HFF-Myc (cell line): ENCODE measurements at places on chromosomes 1 and 21.

DNA sequence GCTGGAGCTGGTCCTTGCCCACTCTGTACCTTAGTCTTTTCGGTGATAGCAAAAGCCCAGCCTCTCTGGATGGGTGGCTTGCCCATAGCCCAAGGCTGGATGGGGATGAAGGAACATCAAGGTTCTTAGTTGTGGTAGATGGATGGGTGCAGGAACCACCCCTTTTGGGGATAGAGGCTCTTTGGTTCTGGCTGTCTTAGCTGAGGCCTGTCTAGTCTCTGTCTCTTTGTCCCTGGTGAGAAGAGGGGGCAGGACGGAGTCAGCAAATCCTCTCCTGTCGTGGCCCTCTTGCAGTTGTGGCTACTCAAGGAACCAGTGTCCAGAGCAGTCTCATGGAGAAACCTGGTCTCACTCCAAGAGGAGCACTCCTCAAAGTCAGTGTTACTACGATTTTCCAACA is 8.5 kb downstream of the VANGL2 start:
- DNase-seq: no peak

DNA sequence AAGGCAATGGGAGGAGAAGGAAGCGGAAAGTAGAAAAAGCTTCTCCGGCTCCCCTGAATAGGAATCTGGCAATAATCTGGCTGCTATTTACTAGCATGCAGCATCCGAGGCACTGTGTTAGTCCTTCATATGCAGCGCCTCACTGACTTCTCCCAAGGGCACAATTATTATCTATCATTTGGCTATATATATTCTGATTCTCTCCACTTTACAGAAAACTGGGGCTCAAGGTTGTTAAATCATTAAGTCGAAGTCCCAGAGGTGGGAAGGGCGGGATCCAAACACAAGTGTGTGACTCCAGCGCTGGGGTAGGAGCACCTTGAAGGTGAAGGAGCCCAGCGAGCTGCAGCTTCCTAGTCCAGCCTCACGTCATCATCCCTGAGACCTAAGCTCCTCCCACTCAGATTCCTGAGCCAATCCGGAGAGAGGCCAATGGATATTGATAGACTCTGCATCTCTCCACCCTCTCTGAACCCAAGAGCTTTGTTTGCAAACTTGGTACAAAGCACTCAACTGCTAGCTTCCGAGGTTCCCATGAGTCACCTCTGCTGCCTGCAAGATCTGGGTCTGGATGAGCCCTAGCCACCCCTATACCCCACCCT is 16.6 kb upstream of the EYA3 start:
- DNase-seq: no peak

GRCh38 chr1:24955161-24955560 is 25.1 kb upstream of the RUNX3 start:
- no peak for DNase-seq

GRCh38 chr1:236066828-236067386 is 2.0 kb upstream of the NID1 start:
- no peak for DNase-seq

- DNase-seq: no peak
Measured at GRCh38 chr1:114088392-114089299, 65.0 kb downstream of the SYT6 start.

DNA sequence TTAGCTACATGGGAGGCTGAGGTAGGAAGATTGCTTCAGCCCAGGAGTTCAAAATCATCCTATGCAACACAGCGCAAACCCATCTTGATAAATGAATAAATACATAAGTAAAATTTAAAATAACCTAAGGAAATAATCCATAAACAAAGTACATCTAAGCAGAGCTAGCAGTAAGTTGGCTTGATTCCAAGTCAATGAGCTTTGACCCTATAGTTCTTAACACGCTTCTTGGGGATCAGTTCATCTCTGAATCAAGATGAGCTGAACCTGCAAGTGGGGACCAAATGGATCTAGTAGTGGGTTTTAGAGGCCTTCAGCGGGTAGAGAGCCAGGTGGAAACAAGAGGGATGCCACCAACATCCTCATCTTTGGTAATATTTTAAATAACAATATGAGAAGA is 31.5 kb upstream of the PHGDH start:
- no peak for DNase-seq

GRCh38 chr1:204446413-204447111 is 34.9 kb upstream of the PPP1R15B start:
- DNase-seq: no peak

GRCh38 chr1:54347955-54348699 is 58.1 kb downstream of the SSBP3 start:
- no peak for DNase-seq

DNA sequence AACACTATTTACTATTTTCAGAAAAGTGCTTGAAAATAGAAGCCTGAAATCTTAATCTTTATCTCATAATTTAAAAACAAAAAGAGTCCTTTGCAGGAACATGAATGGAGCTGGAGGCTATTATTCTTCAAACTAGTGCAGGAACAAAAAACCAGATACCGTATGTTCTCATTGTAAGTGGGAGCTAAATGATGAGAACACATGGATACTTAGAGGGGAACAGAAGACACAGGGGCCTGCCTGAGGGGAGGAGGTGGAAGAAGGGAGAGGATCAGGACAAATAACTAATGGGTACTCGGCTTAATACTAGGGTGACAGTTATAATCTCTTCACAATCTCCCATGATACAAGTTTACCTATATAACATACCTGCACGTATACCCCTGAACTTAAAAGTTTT is 176.3 kb downstream of the SDCCAG8 start:
- no peak for DNase-seq

DNA sequence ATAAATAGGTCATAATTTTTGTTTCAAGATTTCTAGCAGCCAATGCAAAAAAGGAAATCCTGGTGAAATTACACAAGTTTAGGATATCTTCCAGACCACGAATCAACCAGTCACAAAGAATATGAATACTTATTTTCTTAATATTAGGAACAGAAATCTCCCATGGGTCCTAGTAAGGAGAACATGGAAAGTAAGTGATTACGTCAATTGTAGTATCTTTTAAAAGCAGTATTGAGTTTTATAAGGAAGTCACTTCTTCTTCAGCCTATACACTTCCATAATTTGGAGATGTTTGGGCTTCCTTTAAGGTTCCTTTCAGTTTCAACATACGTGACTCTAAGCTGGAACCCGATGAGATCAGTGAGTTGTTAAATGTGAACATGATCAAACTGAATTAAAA is 534.5 kb downstream of the USP25 start:
- no peak for DNase-seq

GRCh38 chr1:107670397-107671040 is 294.5 kb downstream of the VAV3 start:
- DNase-seq: no peak

GRCh38 chr1:80050523-80050922 is 1044.0 kb upstream of the ADGRL4 start:
- no peak for DNase-seq

GRCh38 chr1:225762002-225762441 is 15.6 kb upstream of the SRP9 start:
- no peak for DNase-seq

DNA sequence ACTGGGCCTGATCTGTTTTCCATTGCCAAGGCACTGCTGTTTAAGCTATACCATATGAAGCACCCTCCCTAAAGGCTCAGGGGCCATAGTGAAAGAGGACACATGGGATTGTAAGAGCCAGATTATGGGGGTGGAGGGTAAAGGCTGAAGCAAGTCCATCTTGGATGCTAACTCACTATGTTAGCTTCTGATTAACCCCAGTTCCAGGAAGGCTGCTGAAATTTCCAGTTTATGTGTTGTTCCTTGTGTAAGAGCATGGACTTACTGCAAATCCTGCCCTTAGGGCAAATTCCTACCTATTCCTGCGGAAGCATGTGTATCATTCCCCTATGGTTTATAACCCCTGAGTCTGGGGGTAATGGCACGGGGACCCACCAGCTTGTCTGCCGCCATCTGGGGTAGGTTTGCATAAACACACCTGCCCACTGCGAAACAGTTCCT is 91.8 kb upstream of the SERBP1 start:
- DNase-seq: no peak

DNA sequence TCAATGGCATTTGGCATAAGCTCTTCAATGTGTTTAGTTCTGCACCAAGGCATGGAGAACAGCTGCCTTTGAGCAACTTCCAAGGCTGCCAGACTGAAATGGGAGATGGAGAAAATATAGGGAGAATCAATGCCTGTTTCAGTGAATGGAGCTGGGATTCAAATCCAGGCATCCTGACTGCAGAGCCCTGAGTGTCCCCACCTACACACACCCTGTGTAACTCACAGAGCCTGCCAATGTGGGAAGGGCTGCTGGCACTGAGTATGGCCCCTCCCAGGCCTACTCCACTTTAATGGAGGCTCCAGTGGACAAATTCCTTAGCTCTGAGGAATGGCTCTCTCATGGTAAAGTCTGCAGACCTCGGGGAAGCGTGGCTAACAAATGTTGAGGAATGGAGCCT is 145.6 kb upstream of the TNR start:
- no peak for DNase-seq

DNA sequence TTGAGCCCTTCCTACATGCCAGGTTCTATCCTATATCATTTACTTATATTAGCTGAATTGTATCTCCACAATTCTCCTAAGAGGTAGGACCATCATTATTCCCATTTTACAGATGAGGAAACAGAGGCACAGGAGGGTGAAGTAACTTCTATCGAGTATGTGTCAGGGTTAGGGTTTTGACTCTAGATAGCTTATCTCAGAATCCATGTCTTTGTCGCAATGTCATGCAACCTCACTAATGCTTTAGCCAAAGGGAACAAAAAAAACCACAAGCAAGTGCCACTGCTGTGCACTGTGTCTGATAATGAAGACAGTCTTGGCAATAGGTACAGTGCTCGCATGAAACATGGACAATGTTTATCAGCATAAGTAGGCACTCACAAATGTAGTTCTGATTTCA is 95.4 kb upstream of the CLDN14 start:
- DNase-seq: no peak

DNA sequence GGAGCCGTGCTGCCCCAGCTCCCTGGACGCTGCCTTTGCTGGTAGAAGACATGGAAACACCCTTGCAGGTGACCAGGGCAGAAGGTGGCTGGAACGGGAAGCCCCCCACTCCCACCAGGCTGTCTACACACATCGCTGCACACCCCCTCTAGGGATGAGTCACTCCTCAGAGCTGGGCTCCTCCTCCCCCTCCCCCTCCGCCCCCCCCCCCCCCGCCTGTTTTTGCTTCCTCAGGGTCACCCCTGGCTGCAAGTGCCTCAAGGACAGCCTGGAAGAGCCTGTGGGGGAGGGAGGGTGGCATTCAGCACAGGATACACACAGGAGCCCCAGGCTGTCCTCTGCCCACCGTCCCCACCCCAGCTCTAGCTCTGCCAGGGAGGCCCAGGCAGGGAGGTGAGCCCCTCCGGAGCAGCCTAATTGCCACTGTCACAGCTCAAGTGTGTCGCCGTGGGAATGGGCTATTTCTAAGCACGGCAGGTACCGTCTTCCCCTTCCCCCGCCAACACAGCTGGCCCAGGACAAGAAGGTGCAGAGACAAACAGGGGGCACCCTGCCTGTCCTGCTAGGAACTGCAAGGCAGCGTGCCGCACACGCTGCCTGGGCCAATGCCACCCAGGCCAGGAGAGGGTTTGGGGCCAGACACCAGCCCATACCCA is 2.5 kb downstream of the FNDC10 start:
- no peak for DNase-seq

DNA sequence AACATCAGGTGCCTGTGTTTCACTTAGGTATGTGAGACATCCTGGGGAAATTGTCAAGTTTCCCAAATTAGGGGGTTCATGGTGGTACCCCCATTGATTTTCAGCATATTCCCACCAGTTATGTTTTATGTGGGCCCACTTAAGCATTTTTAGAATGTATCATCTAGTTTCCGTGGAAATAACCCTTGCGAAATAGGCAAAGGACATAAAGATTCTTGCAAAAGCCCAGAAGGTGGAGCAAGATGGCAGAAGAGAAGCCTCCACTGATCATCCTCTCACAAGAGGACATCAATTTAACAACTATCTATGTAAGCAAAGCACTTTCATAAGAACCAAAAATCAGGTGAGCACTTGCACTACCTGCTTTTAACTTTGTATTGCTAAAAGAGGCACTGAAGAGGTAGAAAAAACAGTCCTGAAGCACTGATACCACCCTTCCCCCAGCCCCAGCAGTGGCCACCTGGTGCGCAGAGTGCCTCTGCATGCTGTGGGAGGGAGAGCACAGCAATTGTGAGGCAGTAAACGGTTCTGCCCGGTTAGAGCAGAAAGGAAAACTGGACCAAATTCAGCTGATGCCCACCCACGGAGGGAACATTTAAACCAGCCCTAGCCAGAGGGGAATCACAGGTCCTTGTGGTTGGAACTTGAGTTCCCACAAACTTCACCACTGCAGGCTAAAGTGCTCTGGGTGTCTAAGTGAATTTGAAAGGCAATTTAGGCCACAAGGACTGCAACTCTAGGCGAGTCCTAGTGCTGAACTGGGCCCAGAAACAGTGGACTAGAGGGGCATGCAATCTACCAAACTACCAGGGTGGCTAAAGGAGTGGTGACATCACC is 23.2 kb downstream of the MCOLN2 start:
- no peak for DNase-seq

- DNase-seq: no peak
Measured at GRCh38 chr1:200985481-200985880, 38.0 kb downstream of the KIF21B start.

GRCh38 chr1:7470904-7471638 is 300.0 kb upstream of the VAMP3 start:
- DNase-seq: peak; percentile 95

DNA sequence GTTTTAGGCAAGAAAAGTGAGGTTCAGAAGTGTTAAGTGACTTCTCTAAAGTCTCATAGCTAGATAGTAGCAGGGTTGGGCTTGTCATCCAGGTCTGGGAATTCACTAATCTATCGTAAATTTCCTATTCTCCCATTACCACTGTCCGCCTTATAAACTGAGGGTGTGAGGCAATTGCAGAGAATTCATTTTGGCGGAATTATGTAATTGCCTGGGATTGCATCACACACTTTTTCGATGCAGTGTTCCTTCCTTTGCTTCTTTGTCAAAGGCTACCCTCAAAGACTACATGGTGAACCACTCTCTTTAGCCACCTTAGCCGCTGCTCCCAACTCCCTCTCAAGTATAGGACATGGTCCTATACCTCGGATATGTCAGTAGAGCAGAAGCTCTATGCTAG is 19.1 kb downstream of the SELP start:
- no peak for DNase-seq

DNA sequence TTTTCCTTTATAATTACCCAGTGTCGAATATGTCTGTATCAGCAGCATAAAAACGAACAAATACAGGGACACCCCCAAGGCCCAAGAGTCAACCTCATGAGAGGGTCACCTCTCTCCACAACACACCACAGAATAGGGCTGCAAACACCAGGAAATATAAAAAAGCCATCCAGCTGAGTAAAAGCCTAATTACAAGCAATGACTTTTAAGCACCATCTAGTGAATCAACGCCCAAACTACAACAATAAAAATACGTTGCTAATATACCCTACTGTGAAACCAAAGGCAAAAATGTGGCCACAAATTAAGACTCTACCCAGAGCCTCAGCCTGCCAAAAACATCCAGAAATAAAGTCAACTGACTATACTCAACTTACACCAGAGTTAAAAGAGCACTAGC is 817.9 kb upstream of the NEGR1 start:
- DNase-seq: no peak

DNA sequence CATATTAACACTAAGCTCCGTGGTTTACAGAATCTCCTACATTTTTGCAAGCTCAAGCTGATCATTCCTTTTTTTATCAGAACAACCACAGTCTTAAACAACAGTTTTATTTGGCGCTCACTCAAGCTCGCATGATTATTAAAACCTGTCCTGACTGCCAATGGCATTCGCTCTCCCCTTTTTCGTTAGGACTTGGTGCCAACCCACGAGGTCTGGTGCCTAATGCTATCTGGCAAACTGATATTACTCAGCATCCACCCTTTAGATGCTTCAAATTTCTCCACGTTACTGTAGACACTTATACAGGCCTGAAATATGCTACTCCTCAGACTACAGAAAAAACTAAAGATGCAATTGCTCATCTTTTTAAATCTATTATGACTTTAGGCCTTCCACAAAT is 23.0 kb upstream of the ITLN1 start:
- DNase-seq: no peak
